ENCODE measurements at places on chromosomes 3 and 15. TPM values are rescaled to one million over a fixed set of nuclear protein-coding genes. Genes with fewer than 3 reads are reported as not detected.

DNA sequence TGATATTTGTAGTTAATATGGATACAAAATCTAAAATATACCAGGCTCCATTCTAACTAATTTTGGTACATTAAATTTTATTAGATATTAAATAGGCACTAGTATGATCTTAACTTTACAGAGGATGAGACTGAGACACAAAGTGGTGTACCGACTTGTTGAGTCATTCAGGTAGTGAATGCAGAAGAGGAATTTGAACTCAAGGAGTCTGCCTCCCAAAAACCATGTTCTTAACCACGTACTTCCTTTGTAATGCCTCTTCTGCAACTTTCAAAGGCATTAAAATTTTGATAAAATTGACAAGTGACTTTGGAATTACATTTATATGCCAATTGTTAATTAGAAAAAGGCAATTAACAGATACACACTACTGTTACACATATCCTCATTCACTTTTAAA lies 61.8 kb downstream of the ZBBX start:
- DNase-seq: no peak

DNA sequence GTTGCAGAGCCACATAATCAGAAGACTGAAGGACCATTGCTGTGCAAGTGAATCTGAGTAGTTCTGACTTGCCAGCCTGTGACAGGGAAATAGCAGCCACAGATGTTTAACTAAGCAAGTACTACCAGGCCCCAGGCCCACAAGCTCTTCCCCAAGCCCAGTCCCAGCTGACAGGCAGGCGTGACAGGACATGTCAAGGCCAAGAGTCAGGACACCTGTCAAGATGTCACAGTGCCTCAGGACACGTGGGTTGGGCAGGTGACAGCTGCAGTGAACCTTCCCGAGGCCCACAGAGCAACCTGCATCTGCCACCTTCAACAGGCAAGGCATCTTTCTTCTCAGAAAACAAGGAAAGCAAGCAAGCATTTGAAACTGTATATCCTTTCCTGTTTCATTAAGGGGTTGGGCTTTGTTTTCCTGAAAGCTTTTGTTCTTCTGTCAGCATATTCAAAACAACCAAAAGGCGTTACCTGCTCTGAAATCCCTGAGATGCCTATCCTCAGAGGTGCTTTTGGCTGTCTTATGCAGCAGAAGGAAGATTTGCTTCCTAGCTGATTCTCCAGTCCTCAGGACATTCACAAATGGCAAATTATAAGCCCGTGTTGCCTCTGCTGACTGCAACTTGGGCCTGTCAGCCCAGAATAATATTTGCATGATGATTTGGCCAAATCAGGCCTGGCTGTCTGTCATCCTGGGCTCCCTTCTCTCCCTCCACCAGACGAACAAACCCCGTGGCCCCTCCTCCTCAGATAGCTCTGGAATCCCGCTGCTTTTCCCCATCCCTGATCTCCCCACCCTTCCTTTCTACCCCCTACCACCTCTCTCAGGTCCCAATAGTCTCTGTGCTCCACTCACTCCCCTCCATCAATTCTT lies 171.8 kb upstream of the WNT5A start:
- no peak for DNase-seq

IP6K1 gene
- 38.3 TPM for total RNA-seq

C2CD4B gene
- total RNA-seq: not detected

DNA sequence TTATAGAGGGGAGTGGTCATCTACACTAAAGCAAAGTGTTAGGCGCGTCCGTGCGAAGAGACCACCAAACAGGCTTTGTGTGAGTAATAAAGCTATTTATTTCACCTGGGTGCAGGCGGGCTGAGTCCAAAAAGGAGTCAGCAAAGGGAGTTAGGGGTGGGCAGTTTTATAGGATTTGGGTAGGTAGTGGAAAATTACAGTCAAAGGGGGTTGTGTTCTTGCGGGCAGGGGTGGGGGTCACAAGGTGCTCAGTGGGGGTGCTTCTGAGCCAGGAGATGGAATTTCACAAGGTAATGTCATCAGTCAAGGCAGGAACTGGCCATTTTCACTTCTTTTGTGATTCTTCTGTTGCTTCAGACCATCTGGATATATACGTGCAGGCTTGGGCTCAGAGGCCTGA lies 47.1 kb downstream of the OIP5 start:
- DNase-seq: no peak

GRCh38 chr3:127772827-127773751 lies 49.2 kb downstream of the MGLL start:
- no peak for DNase-seq

ADAMTS9 gene
- 7.5 TPM for total RNA-seq

MOBP gene
- total RNA-seq: 0.41 TPM

- peak; percentile 84 for DNase-seq
Observed at GRCh38 chr3:16370872-16371740, 106.1 kb downstream of the OXNAD1 start.

DNA sequence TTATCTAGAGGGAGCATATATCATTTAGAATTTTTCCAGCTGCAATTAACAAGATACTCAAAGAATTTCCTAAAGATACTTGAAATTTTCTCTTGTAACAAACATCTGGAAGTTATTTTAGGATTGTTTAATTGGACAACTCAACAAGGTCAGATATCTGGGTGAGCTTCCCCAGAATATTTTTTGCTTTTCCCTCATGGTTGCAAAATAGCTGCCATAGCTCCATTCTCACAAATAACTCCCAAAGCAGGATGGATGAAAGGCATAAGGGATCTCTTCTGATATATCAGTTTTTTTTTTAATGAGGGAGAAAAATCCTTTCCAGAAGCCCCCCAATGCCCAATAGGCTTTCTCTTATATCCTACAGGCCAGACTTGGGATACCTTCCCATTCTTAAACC lies 56.6 kb upstream of the SLC25A26 start:
- no peak for DNase-seq

DNA sequence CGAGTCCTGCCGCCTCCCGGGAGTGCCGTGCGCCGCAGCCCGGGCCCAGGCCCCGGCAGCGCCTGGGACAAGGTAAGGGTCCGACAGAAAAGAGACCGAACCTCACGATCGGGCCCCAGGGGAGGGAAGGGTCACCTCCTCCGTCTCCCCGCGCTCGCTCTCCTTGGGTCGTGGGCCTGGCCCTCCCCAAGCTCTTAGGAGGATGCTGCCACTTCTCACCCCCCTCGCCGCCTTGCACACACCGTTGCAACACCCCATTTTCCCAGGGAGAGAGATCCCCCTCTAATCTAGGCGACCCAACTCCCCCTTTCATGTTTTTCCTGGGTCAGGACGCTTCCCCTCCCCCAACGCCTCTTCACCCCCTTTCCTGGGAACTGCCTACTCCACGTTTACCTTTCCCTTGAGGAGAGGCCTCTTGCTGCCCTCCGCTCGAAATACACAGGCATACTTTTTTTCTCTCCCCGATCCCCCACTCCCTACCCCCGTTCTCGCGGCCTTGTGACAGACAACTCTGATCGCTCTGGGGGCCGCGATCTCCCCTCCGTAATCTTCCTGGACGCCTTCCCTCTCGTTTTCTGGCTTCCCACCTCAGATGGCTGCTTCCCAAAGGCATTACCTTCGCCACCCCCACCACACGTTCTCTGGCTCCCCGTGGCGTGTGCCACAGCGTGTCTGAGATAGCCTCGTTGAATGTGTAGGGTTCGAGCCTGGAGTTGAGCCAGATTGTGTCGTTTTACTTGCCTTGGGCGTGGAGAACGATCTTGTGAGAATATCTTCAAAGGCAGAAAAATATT lies 688 bp downstream of the SETD5 start:
- no peak for DNase-seq

GRCh38 chr3:33956206-33956605 lies 157.8 kb downstream of the PDCD6IP start:
- no peak for DNase-seq

HCN4 gene
- total RNA-seq: 2.2 TPM

TLE3 gene
- total RNA-seq: 45.4 TPM

- no peak for DNase-seq
Observed at GRCh38 chr15:41876007-41876406, 17.8 kb downstream of the SPTBN5 start.

ACOX2 gene
- total RNA-seq: 2.2 TPM

DNA sequence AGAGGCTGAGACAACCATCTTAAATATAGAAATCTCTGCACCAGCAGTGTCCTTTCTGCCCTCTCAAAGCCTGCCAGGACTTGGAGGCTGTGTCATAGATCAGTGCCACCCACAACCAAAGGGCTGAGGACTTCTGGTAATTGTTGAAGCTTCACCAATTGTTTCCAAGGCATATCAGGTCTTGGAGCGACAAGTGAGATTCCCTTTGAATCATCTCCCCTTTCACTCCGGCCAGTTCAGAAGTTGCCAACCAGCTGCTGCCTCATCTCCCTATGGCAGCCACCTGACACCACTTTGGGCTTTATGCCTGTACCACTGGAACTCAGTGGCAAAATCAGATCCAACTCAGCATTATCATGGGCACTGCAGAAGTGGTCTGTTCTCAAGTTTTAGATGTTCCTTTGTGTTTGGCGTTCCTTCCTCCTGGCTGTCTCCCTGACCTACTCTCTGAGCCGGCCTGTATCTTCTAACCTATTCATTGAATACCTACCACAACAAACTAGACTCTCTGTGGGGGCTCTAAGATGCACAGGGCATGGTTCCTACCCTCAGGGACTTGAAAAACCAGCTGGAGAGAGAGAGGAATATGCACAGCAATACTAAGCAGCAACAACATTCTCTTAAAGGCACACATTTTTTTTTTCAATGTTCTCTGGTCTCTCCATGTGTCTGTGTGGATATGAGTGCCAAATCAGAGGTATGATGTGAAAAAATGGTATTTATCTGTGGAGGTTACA lies 90.8 kb upstream of the PFN2 start:
- DNase-seq: no peak

DNA sequence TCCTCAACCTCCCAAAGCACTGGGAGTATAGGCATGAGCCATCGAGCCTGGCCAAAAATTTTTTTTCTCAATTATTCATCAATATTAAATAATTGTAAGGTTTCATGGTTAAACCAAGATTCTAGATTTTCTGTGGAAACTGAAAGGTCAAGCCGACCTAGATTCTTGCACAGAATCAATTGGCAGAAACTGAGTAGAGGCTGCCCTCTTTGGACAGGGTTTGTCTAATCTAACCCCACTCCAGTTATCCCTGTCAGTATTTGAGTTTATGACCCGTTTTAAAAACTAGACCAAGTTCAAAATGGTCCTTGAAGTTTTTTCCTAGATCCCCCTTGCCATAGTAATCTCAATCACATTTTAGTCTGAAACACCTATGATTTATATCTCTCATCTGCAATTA lies 8.6 kb upstream of the ADAM10 start:
- no peak for DNase-seq

- DNase-seq: no peak
Observed at GRCh38 chr3:10193692-10194327, 29.1 kb downstream of the IRAK2 start.

- no peak for DNase-seq
Observed at GRCh38 chr3:63611382-63611781, 41.1 kb upstream of the SNTN start.

DNA sequence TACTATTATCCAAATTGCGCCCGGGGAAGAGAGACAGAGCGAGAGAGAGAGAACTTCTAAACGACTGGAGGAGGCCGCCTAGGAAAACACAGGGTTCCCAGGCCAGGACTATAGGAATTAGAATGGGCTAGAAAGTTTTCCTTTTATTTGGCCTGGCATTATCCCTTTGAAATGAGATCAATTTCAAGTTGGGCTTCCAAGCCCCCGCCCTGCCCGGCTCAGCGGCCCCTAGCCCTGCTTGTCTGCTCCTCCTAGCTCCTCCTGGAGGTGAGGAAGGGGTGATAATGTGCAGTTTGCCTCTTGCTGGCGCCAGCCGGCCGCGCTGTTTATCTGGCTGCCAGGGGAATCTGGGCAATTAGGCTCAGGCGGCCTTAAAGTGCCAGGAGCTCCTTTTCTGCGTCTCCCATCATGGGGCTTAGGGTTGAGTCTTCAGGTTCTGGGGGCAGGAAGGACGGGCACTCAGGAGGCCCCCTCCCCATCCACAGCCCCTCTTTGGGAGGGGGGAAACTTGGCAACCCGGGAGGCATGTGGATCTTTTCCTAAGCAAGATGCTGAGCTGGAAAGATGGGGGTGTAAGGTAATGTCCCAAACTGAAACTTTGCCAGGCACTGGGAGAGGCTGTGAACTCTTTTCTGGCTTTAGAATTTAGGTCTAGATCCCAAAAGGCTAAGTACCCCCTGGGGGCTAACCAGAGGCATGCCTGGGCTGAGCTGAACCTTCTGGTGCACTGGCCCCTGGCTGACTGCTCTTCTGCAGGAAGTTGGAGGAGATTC lies 5.5 kb downstream of the SMAD6 start:
- peak; percentile 39 for DNase-seq
